ENCODE measurements at places on chromosomes 3 and 15.

GRCh38 chr15:46646490-46646889 lies 1011.7 kb downstream of the SQOR start:
- no peak for DNase-seq

DNA sequence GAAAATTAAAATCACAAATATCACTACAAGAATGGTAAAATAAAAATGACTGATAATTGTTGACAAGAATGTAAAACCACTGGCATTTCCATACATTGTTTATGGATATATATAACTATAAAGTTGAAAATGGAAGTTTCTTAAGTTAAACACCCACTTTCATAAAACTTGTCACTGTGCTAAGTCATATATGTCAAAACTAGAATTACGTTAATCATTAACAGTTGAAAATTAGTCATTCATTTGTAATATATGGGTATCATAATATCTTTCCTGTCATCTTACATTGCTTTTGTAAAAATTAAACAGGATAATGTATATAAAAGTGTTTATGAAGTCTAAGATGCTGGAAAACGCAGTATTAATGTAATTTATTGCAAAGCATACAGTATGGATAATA lies 1398.6 kb upstream of the ALCAM start:
- DNase-seq = no peak

DNA sequence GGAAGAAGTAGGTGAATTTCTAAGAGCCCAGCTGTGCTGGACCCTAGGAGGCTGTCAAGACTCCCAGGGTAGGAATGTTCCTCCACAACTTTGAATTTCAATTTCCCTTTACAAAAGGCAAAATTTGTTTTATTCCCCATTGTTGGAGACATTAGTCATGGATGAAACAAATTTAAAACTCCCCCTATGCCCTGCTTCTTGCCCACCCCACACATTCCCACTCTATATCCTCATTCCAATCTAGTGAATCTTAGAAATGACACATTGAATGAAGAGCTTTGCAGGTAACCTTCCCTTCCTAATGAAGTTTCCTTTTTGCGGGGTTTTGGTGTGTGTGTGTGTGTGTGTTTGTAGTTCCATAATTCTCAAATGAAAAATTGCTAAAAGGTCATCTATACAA lies 72.6 kb downstream of the CCNL1 start:
- DNase-seq = no peak

DNA sequence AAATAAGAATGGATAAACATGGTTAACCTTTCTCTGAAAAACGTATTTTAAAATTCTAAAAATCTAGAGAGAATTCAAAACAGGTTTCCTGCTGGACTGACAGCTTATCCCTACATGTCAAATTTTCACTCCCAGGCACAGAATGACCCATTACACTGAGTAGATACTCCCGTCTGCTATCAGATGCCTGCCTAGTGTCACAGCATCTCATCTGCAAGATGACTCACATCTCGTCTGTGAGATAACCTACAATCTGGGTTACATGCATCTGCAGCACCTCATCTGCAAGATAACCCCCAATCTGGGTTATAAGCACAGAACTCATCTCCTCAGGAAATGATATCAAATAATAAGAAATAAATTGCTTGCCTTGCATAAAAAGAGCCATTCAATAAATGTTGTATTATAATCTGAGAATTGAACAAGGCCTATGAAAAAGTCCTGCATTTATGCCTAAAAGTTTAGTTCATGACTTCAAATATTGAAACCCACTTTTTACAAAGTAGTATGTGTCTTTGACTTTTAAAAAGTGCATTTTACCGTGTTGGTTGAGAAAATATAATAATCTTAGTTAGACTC lies 188.3 kb upstream of the THBS1 start:
- DNase-seq = no peak

- no peak for DNase-seq
These were observed 54.2 kb upstream of the SPATA12 start for GRCh38 chr3:57006179-57006657.

GRCh38 chr3:157195965-157196364 lies 36.0 kb upstream of the CCNL1 start:
- no peak for DNase-seq

DNA sequence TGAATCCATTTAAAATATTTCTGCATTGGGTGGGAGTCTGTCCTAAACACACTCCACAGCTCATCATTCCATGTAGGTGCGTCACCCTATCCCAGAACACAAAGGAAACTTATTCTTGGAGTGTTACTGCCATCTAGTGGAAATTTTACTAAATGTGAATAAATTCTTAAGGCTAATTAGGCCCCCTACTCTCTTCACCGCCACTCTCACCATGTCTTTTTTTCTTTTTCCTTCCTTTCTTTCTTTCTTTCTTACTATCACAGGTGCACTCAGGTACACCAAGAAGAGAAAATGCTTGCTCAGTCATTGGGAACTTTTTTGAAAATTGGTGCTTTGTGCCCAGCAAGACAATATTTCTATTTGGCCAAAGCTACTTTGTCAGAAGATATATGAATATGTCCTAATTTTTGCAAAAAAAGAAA lies 26.4 kb upstream of the ATP8B4 start:
- DNase-seq = peak; percentile 76
